ENCODE measurements at places on chromosomes 7 and 10. TPM values are rescaled to one million over a fixed set of nuclear protein-coding genes. Genes with fewer than 3 reads are reported as not detected.

Gene CLCN1
- total RNA-seq: 0.07 TPM

Gene CYP3A7
- total RNA-seq: not detected

Gene ZNF783
- 10.6 TPM for total RNA-seq

Gene NKX1-2
- total RNA-seq: not detected

Data from smooth muscle cell of the pulmonary artery (primary cell).